ENCODE measurements at places on chromosomes 4 and X.

GRCh38 chr4:58749206-58749605 lies 1639.0 kb upstream of the IGFBP7 start:
- no peak for DNase-seq

DNA sequence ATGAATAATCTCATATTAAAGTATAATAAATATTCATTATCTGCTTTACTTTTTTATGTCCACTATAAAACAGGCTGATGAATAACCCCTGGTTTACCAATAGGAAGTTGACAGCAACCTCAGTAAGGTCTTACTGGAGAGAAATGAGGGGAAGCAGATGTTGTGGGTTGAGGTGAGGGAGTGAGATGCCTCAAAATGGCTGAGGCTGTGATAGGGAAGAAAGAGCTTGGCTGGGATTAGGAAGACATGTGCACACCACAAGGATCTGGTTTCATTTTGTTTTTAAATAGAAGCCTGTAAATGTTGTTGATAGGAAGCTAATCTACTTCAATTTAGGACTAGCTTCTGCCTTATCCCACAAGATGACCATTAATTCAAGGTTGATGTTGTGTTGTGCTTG lies 14.4 kb upstream of the CYBB start:
- no peak for DNase-seq

- no peak for DNase-seq
These were observed at the start of gene FRMPD4 for GRCh38 chrX:12138361-12139313. Gene FRMPD4 (plus strand): TSS chrX:12138473. CDS start chrX:12138972, 499 bp downstream.

DNA sequence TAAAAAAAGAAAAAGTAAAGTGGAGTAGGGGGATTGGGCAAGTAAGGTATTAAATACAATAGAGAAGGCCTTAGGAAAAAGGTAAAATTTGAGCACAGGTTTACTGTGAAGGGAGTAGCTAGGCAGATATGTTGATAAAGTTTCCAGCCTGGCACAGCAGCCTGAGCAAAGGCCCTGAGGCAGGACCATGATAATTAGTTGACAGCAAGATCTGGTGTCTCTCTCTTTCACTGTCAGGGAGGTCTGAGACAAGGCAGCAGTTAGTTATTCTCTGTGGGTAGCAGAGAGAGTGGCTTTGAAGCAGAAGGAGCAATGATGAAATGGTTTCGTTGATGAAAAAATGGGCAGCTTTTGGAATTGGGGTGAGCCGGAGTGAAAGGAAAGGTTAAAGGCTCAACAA lies 119.5 kb downstream of the KDR start:
- DNase-seq, result no peak

GRCh38 chr4:74283614-74284013 lies 24.7 kb upstream of the EPGN start:
- DNase-seq, result no peak

- no peak for DNase-seq
These were observed at the start of gene NEUROG2 for GRCh38 chr4:112516066-112516470. Gene NEUROG2 (minus strand): TSS chr4:112516180. CDS start chr4:112515475, 705 bp downstream.

Measured in activated CD4-positive, alpha-beta T cell treated with anti-CD3 and anti-CD28 coated beads for 48 hours (primary cell).